HS-5 (cell line): ENCODE measurements at places on chromosomes 3 and 15.

DNA sequence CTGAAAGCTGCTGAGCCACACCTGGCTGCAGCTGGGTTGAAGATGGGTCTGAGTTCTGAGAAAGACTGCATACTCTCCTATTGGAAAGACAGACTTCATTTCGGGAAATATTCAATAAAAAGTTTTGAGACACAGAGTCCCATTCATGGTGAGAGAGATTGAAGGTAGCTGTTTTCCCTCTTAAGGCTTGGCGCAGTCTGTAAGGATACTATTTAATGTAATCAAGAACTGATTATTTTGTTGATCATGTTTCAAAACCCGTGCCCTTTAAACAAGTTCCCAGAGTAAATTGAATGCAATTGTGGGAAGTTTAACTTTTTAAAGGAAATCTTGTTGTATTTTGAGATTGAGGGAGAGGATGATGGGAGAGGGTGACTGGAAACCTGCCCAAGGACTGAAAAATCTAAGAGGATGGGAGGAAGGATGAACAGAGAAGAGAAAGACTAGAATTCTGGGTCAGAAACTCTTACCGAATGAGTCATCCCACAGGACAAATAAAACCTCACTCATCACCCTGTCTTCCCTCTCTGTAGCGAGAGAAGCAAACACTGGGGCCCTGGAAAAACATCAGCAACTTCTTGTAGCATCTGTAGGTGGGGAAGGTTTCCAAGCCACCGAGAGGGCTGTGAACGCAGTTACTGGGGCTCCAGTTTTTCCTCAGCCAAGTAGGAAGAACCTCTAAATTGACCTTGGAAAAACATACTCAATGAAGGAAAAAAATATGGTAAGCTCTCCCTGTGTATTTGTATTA is 193.2 kb upstream of the TPRG1 start:
- no peak for DNase-seq

DNA sequence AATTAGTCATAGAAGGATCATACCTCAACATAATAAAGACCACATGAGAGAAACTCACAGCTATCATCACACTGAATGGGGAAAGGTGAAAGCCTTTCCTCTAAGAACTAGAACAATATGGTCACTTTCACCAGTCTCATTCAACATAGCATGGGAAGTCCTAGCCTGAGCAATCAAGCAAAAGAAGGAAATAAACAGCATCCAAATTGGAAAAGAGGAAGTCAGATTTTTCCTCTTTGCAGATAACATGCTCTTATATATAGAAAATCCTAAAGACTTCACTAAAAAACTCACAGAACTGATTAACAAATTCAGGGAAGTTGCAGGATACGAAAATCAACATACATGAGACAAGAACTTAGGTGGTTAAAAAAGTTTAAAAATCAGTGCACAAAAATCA is 24.7 kb downstream of the MAP3K13 start:
- no peak for DNase-seq

GRCh38 chr3:45240292-45240691 is 14.2 kb upstream of the TMEM158 start:
- DNase-seq: no peak

DNA sequence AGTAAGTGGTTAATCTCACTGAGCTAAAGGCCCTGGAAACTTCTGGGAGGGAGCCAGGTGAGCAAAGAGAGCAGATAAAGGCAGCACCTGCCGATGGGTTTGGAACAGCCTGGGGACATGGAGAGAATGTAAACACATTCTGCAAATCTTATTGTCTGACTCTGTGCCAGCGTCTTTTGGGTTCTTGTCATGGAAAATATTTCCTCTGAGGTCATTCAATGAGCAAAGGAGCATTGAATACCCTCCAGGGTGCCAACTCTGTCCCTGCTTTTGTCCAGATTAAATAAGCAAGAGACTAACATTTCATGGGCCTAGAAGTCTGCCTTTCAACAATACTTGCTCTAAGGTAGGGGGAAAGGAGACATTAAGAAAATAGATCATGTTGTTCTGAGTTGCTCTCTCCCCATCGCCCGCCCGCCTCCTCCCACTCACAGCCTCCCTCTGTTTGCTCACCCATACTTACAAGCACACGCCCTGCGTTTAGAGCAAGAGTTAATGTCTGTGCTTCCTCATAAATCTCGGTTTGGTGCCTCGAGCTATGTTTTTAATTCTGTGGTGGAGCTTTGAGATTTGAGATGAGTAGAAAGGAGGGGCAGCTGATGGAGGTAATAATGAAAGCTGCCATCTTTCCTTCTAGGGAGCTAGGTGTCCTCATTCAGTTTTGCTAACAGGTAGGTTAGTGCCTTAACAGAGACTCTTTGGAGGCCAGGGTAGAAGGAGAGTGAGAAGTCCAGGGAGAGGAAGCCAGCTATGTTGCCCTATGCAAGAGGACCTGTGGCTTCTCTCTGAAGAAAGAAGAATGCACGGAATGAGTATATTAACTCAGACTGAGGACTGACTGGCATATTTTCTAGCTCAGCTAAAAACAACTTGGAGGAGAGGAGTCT is 132.9 kb downstream of the TPRG1 start:
- no peak for DNase-seq

GRCh38 chr3:55675478-55675877 is 188.4 kb upstream of the WNT5A start:
- no peak for DNase-seq

DNA sequence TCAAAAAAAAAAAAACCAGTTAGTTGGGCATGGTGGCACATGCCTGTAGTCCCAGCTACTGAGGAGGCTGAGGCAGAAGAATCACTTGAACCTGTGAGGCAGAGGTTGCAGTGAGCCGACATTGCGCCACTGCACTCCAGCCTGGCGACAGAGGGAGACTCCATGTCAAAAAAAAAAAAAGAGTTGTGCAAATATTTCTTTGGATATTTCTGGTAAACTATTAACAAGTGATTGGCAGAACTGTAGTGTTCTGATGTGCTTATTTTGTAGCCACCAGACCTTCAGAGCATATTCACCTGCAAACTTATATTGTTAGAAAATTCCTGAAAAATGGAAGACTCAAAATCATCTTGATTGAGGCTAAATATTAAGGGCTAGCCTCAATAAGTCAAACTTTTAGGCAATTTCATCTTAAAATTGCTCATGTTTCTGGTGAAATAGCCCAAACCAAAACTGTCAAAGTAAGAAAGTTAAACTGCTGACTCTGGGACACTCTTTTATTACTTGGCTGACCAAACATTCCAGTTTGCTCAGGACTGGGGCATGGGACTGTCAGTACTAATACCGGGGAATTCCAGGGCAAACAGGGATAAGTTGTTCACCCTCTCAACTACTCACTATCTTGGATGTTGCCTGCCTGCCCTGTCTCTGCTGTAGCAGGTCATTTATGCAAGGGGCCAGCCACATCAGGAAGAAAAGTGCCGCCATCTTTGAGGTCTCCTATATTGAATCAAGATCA is 37.0 kb downstream of the ABHD2 start:
- DNase-seq: no peak

GRCh38 chr3:134991003-134991402 is 195.9 kb downstream of the EPHB1 start:
- DNase-seq: no peak

- no peak for DNase-seq
These were observed 1.7 kb downstream of the ZMAT3 start for GRCh38 chr3:179069762-179070390.

DNA sequence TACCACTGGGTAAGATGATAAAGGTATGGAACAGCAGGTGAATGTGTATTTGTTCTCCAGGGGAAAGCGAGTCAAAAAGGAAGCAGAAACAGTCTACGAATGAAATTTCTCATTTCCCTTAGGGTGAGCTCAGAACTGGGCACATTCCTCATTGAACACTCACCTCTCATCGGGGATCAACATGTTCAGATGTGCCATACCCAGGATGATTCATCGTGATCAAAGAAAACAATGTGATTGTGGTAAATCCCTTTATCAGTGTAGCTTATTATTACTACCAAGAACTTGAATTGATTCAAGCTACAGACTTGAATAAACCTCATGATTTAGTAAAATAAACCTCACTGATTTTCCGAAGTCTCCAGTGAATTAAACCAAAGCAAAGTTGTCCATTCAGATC is 72.1 kb downstream of the GJD2 start:
- DNase-seq: peak; percentile 64

DNA sequence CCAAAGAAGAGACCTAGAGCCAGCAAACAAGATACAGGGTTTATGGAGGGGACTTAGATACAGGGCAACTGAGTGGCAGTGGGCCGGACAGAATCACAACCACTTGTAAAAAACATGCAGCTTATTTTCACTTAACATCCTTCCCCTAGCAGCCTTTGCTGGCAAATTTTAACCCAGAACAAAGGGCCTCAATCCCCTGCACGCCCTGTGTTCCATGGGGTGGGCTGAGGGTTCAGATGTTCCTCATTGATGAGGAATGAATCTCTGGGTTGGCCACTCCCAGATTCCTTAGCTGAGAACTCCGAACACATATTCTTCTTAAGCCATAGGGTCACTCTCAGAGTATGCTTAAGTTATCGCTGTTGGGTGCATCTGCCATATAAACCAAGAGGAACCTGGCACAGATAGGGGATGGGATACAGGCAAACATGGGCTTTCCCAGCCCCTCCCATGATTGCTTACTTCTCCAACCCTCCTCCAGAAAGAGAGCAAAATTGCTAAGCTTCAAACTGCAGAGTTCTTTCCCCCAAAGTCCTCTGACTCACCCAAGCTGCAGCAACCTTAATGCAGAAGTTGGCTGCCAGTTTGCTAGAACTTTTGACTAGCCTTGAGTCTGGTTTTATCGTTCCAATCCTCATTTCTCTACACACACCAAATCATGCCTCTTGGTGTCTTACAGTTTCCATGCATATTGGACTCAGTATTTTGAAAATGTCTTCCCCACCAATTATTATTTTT is 146.9 kb downstream of the CD47 start:
- no peak for DNase-seq
